Motor neuron (in vitro differentiated cells): ENCODE measurements at places on chromosomes 2 and 18. TPM values are rescaled to one million over a fixed set of nuclear protein-coding genes. Genes with fewer than 3 reads are reported as not detected.
A peak's percentile ranks its signal among the peaks of the same experiment; 100 is the strongest.

GRCh38 chr2:210663631-210664089 is 107.3 kb downstream of the CPS1 start:
- peak; percentile 69 for ATAC-seq

GRCh38 chr2:105929516-105929915 is 184.8 kb downstream of the NCK2 start:
- no peak for ATAC-seq

- ATAC-seq = peak; percentile 92
Observed at GRCh38 chr2:60215386-60215901, 338.0 kb downstream of the BCL11A start.

DNA sequence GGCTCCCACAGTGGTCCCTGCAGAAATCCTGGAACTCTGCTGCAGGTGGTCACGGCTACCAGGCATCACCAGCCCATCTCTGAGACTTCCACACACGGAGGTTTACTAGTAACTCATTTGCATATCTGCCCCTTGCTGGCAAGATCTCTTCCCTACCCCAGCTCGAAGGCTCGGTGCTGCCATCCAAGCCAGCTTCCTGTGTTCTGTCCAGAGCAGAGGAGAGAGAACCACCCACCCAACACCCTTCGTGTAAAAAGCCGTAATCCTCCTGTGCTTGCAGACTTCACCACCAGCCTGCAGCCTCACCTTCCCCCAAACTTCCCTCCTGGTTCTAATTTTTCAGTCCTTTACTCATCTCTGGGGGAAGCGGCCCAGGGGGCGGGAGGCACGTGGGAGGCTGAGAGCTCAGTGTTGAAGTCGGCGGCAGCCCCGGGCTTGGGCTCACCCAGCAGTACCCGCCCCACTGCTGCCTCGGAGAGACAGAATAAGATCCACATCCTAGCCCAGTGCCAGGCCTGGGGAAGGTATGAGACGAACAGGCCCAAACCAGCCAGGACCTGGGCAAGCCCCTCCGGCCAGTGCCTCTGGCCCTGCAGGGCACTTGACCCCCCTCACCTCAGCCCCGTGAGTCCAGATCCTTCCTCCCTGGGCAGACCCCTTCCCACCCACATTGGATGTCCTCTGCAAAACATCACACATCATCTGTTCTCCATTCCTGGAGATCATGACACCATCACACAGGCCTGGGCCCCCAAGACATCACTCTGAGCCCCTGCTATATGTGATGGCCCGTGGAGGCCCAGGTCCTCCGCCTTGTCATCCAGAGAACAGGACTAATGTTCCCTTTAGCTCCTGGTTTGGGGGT is 145.8 kb upstream of the ID2 start:
- ATAC-seq = peak; percentile 23

GRCh38 chr2:218275371-218276072 is 5.2 kb downstream of the PNKD start:
- ATAC-seq = no peak

GRCh38 chr18:73638709-73639108 is 508.9 kb downstream of the FBXO15 start:
- ATAC-seq = no peak

DNA sequence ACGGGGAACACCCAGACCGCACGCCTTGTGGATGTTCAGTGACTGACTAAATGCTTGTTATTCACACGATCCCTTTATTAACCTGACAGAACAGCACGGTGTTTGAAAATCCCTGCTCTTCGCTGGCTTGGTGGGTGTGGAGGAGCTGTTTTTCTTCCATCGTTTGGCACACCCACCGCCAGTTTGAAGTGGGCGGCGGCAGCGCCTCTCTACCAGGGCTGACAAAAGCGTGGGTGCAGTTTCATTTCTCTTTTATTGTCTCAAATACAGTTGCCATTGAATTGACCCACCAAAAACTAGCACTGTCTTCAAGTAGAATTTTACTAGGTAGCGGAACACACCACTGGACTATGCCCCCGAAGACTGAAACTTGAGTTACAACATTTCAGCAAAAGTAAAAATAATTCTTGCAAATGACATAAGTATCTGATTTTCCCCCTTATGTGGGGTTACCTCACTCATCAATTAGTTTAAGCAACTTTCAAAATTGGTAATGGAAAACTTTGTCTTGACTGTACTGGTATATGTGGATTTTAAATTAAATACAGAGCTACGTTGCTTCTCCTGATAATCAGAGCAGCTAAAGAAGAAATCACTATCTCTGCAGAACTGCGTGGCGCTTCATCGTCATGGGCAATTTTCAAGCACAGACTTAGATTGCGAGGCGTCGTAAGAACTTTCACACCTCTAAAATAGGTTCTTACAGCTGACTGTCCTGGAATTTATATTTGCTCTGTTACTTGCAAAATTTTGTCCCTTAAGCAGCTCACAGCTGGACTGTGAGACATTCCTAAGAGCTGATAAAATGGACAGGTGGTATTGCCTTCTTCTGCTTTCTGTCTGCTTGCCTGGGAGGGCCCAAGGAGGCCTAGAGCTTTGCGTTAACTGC is 60.9 kb downstream of the LDLRAD4 start:
- no peak for ATAC-seq

- ATAC-seq = no peak
Observed at GRCh38 chr18:57981308-57982028, 62.6 kb upstream of the NEDD4L start.

DNA sequence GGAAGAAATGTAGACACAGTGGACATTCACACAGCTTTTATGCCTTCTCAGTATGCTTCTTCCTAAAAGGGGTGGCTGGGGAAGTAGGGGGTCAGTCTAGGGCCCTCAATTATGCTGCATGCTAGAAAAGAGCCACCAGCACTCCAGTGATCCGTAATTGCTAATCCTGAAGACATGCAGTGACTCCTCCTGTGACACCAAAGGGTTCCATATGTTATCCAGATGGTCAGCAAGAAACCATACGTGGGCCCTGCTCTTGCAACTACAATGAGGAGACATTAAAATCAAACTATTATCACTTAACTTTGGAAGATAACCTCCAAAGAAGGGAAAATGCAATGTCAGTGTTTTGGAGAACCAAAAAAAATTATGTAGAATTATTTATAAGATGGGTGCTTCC is 143.4 kb upstream of the LYPD1 start:
- ATAC-seq = no peak

GRCh38 chr2:26852405-26853306 is 4.7 kb downstream of the DPYSL5 start:
- no peak for ATAC-seq

DNA sequence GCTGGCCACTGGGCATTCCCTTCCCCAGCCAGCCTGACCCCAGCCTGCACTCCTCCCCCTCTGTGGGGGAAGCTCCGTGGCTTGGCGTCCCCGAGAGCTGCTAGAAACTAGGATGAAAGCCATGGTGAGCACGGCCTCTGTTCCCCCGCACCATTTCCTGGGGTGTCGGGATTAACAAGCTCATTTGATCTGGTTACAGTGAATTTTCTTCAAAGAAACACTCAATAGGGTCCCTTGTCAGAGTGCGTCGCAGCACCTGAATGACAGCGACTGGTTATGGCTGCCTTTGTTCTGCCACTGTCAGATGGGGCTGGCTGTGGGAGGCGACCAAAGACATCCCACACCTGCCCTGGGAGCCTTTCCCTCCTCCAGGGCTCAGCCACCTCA is 7.7 kb upstream of the ALPI start:
- no peak for ATAC-seq

- no peak for ATAC-seq
Observed at GRCh38 chr2:240333985-240334384, 101.5 kb upstream of the GPC1 start.

- ATAC-seq = no peak
Observed at GRCh38 chr2:21453723-21454450, 330.1 kb downstream of the TDRD15 start.

- ATAC-seq = no peak
Observed at GRCh38 chr2:214482728-214483127, 71.9 kb downstream of the VWC2L start.

- no peak for ATAC-seq
Observed at GRCh38 chr18:49503931-49504330, 16.9 kb upstream of the C18orf32 start.

DNA sequence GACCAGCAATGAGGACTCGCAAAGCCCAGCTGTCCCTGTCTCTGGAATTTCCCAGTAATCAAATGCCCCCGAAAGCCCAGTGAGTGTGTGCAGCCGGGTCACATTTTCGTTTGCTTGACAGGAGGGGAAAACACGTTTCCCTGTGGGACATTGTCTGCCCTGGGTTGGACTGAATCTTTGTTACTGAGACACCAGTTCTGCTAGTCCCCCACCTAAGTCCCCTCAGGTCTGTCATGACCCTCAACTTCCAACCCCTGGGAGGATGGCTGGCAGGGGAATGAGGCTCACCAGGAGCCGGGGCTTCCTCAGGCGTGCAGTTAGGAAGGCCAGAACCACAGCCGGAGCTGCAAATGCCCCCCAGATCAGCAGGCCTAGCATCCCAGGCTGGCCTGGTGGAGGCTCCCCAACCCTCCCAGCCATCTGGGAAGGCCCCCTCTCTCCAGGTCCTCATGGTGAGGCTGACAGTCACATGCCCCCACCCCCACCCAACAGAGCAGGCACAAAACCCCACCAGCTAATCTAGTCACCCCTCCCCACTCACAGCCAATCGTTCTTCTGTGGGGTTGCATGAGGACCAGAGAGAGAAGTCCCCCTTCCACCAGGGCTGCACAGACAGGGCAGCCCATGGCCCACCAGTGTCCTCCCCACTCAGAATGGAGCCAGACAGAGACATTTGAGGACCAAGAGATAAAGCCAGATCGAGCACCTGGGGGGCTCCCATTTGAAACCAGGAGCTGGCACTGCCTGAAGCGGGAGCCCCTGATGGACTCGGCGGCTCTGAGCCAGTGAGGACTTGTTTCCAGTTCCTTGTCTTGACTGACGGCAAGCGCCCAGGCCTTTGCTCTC is 33.6 kb downstream of the CYP26B1 start:
- ATAC-seq = no peak

GRCh38 chr2:18267501-18267900 is 293.0 kb downstream of the RDH14 start:
- peak; percentile 34 for ATAC-seq

DNA sequence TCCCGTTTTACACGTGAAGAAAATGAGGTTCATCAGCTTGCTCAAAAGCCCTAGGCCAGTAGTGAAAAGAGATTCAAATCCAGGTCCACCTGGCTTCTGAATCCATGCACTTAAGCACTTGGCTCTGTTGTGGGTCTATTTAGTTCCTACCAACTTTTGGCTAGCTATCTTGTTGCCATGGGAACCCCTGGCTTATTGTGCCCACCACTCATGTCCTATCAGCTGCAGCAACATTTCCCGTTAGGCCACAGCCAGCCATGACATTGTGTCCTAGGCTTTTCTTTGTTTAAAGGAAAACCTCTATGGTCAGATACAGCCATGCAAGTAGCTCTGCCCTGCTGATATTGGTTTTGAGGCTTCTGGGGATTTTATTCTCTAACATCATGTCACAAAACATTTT is 49.8 kb downstream of the PLEK start:
- no peak for ATAC-seq

DNA sequence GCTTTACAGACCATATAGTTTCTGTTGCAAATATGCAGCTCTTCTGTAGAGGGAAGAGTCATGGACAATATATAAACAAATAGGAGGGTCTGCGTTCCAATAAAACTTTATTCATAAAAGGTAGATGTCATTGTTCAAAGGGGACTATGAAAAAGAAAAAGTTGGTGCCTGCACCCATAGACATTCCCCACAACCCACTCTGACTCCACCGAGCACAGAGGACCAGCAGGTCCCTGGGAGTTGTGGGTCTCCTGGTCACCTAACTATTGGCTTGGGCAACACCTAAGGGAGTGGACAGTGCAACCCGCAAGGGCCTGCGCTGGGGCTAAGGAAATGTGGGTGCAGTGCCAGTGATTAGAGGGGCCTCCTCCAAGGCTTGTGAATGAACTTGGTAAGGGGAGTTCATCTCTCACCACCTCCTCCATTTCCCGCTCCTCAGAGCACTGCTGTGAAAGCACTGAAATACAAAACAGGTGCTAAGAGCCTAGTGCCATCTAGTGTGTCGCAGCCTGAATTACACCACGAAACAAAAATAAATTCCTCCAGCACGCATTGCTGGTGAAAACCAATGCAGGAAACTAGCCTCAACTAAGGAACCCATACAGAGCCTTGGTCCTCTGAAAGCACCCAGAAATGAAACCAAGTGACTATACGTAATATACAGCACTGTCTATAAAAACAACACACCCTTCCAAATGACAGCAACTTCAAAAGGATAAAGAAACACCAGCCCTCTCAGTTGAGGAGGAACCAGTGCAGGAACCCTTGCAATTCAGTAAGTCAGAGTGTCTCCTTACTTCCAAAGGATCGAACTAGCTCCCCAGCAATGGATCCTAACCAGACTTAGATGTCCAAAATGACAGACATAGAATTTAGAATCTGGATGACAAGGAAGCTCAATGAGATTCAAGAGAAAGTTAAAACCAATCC is 166.6 kb downstream of the RNF144A start:
- ATAC-seq = peak; percentile 57

DNA sequence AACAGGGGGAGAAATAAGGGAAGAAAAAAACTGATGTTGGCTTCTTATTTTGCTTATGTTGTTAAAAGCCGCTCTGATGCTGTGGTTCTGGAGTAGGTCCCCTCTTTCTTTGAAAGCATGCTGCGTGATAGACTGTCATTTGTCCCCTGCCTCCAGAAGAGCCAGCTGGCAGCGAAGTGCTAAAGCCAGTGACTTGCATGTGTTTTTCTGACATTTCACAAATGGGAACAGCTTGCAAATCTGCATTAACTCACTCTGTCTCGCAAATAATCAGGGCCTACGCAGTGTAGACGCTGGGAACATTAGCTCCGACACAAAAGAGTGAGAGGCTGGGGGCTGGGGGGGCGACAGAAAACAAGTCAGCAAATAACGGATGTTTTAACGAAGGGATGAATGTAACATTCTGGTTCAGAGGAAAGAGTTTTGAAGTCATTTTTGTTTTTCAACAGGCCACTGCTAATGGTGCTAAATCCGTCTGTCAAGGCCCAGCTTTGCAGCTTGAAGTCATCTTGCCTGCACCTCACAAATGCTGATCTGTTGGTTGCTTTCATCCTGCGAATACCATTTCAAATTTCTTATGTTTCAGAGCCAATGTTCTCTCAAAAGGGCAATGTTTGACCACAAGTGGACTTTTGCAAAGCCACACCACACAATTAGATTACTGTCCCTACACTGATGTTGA is 68.8 kb upstream of the PIK3C3 start:
- no peak for ATAC-seq

- ATAC-seq = no peak
Observed at GRCh38 chr2:101549371-101549770, 74.5 kb upstream of the RFX8 start.

- ATAC-seq = peak; percentile 45
Observed at GRCh38 chr18:79380816-79381806, 14.6 kb upstream of the NFATC1 start.

- no peak for ATAC-seq
Observed at GRCh38 chr2:208224802-208225201, 30.1 kb downstream of the IDH1 start.

The ARL5A gene
- total RNA-seq = 26.2 and 29.2 TPM in 2 replicates

The LRRC30 gene
- not detected in 2 replicates for total RNA-seq

The DPP10 gene
- 9.0 and 9.3 TPM in 2 replicates for total RNA-seq

The ELAC1 gene
- total RNA-seq = 7.3 and 8.2 TPM in 2 replicates

The SCN1A gene
- 1.7 and 2.1 TPM in 2 replicates for total RNA-seq

The CFAP221 gene
- 6.0 and 8.4 TPM in 2 replicates for total RNA-seq

The C2orf81 gene
- 1.0 and 1.6 TPM in 2 replicates for total RNA-seq

The ANKRD62 gene
- total RNA-seq = not detected in 2 replicates

The CTDP1 gene
- 8.3 and 9.5 TPM in 2 replicates for total RNA-seq
